Common myeloid progenitor, CD34-positive (primary cell): ENCODE measurements at places on chromosomes 4 and X.

DNA sequence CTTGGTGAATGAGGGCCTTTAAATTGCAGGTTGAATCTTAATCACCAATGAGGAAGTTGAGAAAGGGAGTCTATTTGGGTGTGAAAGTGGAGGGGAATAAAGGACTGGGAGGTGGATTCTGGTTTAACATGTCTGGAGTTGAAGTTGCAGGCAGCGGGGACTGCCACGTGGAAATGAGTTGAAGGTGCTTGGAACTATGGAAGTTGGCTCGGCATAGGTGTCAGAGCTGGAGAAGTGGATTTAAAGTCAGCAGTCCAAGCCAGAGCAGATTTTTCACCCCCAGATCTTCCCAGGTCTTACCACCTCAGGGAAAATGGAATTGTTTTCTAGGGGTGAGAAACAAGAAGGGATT is 44.9 kb downstream of the TIGD4 start:
- H3K4me3 ChIP-seq = no peak overlapping the region
- no peaks in the 10 kb centered on the region for H3K4me1 ChIP-seq
- DNase-seq = no peak
- H3K36me3 ChIP-seq = no peaks in the 10 kb centered on the region
- H3K27ac ChIP-seq = no peak overlapping the region
- no peaks in the 10 kb centered on the region for H3K27me3 ChIP-seq

DNA sequence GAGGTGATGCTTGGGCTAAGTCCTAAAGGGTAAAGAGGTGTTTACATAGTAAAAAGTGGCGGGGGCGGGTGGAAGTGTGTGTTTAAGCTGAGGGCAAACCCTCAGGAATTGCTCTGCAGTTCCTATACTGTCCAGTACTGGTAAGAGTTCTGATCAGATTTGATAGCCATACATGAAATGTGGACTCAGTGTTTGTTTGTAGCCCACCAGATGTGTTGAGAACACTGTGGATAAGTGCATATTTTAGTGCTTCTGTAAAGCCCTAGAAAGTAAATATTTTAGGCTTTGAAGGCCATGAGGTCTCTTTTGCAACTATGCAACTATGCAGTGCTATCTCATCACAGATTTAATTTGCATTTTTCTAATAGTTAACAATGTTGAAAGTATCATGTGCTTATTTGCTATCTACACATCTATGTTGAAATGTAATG is 80.7 kb upstream of the EOLA2 start:
- H3K27me3 ChIP-seq = no peaks in the 10 kb centered on the region
- no peak for DNase-seq
- H3K36me3 ChIP-seq = no peaks in the 10 kb centered on the region
- no peaks in the 10 kb centered on the region for H3K4me1 ChIP-seq

DNA sequence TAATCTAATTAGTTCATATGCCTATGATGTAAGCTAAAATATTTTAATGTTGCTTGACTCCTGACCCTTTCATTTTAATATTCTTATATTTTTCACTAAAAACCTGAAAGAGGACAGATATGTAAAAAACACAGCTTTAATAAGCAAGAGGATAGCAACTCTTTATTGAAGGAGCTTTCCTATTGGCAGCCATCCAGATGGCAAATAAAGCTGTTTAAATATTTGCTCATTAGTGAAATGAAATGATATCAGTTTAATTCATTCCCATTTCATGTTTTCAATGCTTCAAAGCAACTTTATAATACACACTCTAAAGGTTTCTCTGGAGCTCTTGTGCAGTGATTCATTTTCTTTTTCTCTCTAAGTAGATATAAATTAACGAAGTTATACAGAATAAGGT is 473.4 kb downstream of the PCDH7 start:
- no peaks in the 10 kb centered on the region for H3K27me3 ChIP-seq
- no peaks in the 10 kb centered on the region for H3K36me3 ChIP-seq
- no peaks in the 10 kb centered on the region for H3K4me1 ChIP-seq
- H3K27ac ChIP-seq = no peak overlapping the region
- H3K4me3 ChIP-seq = no peak overlapping the region

- H3K4me3 ChIP-seq = no peak overlapping the region
- no peak for DNase-seq
- H3K36me3 ChIP-seq = no peaks in the 10 kb centered on the region
- no peaks in the 10 kb centered on the region for H3K4me1 ChIP-seq
- H3K27ac ChIP-seq = no peak overlapping the region
Observed at GRCh38 chrX:31350808-31351074, 278.9 kb upstream of the FTHL17 start.

DNA sequence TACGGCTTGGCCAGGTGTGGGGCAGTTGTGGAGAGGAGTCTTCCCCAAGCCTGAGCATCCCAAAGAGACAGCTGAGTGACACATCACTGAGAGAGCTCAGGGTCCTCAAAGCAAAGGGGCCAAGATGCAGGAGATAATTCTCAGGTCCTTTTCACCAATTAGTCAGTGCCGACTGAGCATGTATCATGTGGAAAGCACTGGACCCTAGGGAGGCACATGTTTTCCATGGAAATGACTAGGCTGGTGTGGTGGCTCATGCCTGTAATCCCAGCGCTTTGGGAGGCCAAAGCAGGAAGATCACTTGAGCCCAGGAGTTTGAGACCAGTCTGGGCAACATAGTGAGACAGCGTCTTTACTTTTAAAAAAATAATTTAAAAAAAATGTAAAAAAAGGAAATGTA is 67.3 kb upstream of the PRPS1 start:
- no peaks in the 10 kb centered on the region for H3K36me3 ChIP-seq
- no peaks in the 10 kb centered on the region for H3K4me1 ChIP-seq
- H3K27ac ChIP-seq = no peak overlapping the region
- no peak overlapping the region for H3K4me3 ChIP-seq

GRCh38 chr4:25536564-25537320 is 118.9 kb upstream of the SLC34A2 start:
- no peaks in the 10 kb centered on the region for H3K4me1 ChIP-seq
- H3K4me3 ChIP-seq = no peak overlapping the region
- H3K27me3 ChIP-seq = no peaks in the 10 kb centered on the region
- no peak for DNase-seq
- H3K27ac ChIP-seq = no peak overlapping the region

GRCh38 chrX:131262200-131262599 is 26.9 kb downstream of the IGSF1 start:
- no peak overlapping the region for H3K4me3 ChIP-seq
- H3K4me1 ChIP-seq = no peaks in the 10 kb centered on the region
- no peaks in the 10 kb centered on the region for H3K36me3 ChIP-seq
- H3K27ac ChIP-seq = no peak overlapping the region
- DNase-seq = no peak

DNA sequence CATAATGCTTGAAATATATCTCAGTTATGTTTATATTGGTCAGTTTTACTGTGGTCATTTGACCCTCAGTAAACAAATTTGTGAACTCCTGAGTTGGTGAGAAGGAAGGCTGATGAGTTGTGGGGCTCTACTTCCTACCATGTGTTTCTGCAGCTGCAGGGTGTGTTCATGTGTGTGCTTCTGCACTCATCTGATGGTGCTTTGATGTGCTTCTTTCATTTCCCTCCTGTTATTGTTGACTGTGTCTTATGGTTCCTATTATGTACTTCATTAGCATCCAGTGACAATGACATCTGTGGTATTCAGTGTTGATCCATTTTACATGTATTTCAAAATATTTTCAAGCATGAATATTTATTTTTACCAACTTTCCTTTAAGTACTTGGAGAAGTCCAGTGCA is 46.5 kb downstream of the XAGE2 start:
- H3K4me3 ChIP-seq = no peak overlapping the region
- no peak overlapping the region for H3K27ac ChIP-seq
- H3K4me1 ChIP-seq = peaks cover 2% of the 10 kb centered on the region

DNA sequence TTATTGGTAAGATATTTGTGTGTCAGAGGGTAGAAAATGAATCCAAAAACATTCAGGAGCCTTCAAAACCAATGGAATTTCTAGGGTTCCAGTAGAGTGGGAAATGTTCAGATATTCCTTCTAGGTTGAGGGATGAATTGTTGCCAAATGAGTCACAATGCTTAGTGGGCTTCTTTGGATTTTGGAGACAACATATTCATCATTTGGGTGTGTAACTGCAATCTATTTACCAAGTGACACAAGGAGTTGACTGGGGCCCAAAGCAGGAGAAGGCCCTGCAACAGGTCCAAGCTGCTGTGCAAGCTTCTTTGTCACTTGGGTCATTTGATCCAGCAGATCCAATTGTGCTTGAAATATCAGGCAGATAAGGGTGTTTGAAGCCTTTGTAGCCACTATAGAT is 551.5 kb upstream of the PITX2 start:
- no peak overlapping the region for H3K27ac ChIP-seq
- H3K27me3 ChIP-seq = no peaks in the 10 kb centered on the region
- no peak for DNase-seq
- H3K4me1 ChIP-seq = no peaks in the 10 kb centered on the region

- H3K4me1 ChIP-seq = no peaks in the 10 kb centered on the region
- H3K36me3 ChIP-seq = no peaks in the 10 kb centered on the region
- H3K27me3 ChIP-seq = no peaks in the 10 kb centered on the region
- no peak overlapping the region for H3K27ac ChIP-seq
- DNase-seq = no peak
Observed at GRCh38 chr4:181376058-181376457, 867.1 kb upstream of the TENM3 start.

DNA sequence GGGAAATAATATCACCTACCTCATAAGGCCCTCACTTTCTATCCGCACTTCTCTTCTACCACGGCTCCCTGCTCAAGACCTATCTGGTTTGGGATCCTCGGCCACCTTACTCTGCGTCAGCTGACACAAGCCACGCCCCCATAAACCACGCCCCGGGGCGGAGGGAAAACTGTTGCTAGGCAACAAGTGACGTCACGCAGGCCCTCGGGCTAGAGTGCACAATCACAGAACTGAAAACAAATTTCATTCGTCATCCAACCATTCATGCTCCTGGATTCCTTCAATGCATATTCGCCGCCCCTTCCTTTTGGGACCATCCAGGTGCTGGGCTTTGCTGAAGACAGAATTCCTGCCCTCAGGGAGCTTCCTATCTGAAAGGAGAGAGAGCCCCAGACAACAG is 66.3 kb downstream of the SMC1A start:
- H3K27me3 ChIP-seq = no peaks in the 10 kb centered on the region
- no peak overlapping the region for H3K4me3 ChIP-seq
- no peak overlapping the region for H3K27ac ChIP-seq
- DNase-seq = no peak

DNA sequence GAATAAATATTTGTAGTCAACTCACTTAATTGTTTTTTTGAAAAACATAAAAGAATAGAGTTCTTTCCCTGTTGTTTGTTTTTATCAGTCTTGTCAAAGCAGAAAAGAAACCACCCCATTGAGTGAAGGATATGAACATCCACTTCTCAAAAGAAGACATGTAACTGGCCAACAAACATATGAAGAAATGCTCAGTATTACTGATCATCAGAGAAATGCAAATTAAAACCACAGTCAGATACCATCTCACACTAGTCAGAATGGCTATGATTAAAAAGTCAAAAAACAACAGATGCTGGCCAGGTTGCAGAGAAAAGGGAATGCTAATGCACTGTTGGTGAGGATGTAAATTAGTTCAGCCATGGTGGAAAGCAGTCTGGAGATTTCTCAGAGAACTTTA is 326.1 kb upstream of the EMCN start:
- no peaks in the 10 kb centered on the region for H3K4me1 ChIP-seq
- no peaks in the 10 kb centered on the region for H3K27me3 ChIP-seq
- no peaks in the 10 kb centered on the region for H3K36me3 ChIP-seq
- DNase-seq = no peak
- H3K4me3 ChIP-seq = no peak overlapping the region

GRCh38 chr4:85370400-85371032 is 104.4 kb upstream of the ARHGAP24 start:
- H3K36me3 ChIP-seq = no peaks in the 10 kb centered on the region
- no peaks in the 10 kb centered on the region for H3K27me3 ChIP-seq
- peak; percentile 24 for DNase-seq
- H3K4me3 ChIP-seq = no peak overlapping the region

GRCh38 chrX:79169484-79169883 is 25.0 kb downstream of the GPR174 start:
- H3K27me3 ChIP-seq = no peaks in the 10 kb centered on the region
- peaks cover 15% of the 10 kb centered on the region for H3K4me1 ChIP-seq
- H3K4me3 ChIP-seq = no peak overlapping the region
- DNase-seq = no peak
- peaks cover 17% of the 10 kb centered on the region for H3K36me3 ChIP-seq

GRCh38 chrX:38407126-38407525 is 54.7 kb downstream of the OTC start:
- no peaks in the 10 kb centered on the region for H3K27me3 ChIP-seq
- no peak for DNase-seq
- no peak overlapping the region for H3K27ac ChIP-seq
- no peaks in the 10 kb centered on the region for H3K4me1 ChIP-seq
- no peaks in the 10 kb centered on the region for H3K36me3 ChIP-seq
- no peak overlapping the region for H3K4me3 ChIP-seq

DNA sequence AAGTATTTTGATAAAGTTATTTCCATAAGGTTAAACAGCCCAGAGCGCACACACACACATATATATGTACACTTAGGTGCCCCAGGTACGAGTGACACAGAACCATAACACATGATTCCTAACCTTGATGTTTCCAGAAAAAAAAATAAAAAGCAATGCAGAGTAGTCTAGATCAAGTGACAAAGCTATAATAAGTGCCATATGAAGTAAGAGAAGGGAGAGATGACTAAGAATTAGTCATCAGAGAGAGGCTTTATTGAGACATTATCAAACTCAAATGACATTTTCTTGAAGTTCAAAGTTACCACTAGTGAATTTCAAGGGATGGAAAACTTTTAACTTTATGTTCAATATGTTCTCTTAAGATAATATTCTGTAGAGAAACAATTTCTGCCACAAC is 215.0 kb downstream of the HTR2C start:
- no peaks in the 10 kb centered on the region for H3K27me3 ChIP-seq
- no peak overlapping the region for H3K4me3 ChIP-seq
- no peaks in the 10 kb centered on the region for H3K4me1 ChIP-seq
- no peak overlapping the region for H3K27ac ChIP-seq
- no peak for DNase-seq
- no peaks in the 10 kb centered on the region for H3K36me3 ChIP-seq

GRCh38 chr4:53586121-53586816 is 5.0 kb downstream of the LNX1 start:
- H3K4me1 ChIP-seq = peaks cover 2% of the 10 kb centered on the region
- H3K4me3 ChIP-seq = no peak overlapping the region
- no peaks in the 10 kb centered on the region for H3K36me3 ChIP-seq
- DNase-seq = no peak

DNA sequence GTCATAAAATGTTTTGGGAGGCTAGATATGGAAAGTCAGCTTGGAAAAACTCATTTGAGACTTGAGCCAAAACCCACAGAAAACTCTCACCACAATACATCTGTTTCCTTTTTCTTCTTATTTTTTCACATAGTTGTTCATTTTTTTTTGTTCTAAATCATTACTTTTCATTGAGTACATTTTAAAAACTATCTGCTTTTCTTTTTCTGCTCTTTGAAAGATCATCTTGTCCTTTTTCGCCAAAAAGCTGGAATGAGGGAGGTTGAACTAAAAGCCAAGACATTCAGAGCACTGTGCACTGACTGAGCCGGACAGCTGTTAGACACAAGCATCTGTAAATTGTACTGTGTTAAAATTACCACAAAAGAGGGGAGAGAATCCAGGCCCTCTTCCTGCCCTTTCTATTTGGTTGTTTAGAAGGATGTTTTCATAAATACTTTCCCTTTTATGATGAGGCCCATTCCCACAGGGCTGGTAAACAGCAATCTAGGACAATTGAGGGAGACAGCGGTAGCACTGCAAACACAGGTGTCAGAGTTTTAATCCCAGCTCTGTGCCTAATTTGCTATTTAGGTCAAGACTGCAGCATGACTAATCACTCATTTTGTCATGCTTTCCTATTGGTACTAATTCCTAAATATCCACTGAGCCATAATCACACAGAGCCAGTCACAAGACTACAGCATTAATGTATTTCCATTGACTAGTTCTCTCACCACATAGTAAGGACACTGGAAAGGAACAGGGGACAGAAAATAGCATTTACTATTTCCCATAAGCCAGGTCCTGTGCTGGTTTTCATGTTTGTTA is 7.3 kb upstream of the RNF150 start:
- H3K27ac ChIP-seq = no peak overlapping the region
- DNase-seq = peak; percentile 59
- H3K4me3 ChIP-seq = no peak overlapping the region
- H3K27me3 ChIP-seq = no peaks in the 10 kb centered on the region
- H3K4me1 ChIP-seq = no peaks in the 10 kb centered on the region
